Suppressor macrophage treated with lipopolysaccharide for 4 hours (primary cell): ENCODE measurements at places on chromosomes 12 and 14.

- DNase-seq: no peak
Observed at GRCh38 chr12:58450868-58451482, 469.3 kb downstream of the LRIG3 start.

DNA sequence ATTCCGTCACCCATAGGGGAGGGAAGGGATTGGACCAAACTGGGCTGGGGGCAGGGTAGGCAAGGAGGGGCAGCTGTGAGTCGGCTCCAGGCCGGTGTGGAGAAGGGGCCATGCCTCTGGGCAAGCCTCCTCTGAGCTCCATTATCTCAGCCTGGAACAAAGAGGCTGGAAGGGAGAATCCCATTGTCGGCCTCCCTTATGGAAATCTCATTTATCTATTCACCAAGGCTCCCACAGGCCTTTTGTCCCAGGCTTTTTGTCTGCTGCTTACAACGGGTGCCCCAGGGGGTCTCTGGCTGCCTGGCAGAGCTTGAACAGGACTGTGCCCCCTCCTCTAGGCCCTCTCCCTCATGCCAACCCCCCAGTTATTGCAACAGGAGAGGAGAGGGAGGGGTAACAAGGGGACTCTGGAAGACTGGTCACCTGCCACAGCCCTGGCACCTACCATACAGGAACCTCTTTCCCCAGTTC is 19.5 kb downstream of the FIGNL2 start:
- no peak for DNase-seq

GRCh38 chr14:90804292-90805083 is 11.7 kb downstream of the TTC7B start:
- DNase-seq: no peak

DNA sequence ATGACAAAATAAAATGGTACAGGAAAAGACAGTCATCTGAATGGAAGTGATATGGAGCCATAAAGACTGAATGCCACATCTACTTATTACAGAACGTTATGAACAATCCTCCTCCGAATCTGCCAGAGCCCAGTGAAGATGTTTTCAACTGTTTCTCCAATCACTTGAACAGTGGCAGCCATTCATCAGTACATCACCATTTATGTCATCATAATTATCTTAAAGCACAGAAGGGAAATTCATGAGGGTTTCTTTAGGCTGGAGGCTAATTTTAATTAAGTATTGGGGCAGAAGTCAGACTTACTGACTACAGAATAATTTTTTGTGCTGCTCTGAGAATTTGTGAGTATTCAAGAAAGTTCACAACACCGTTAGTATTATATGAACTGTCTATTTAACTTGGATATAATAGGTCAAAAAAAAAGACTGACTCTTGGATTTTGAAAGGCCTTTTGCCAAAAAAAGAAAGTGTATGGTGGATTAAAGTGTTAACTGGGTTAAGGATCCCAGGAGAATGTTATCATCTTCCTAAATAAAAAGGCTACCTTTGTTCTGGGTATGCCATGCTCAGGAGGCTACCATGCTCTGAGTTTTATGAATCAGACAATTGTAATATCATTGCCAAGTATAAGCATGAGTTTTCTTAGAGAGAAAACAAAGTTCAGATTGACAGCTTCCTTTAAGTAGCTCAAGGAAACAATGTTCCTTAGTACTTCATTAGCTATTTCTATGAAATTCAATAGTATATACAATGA is 40.1 kb downstream of the PDZRN4 start:
- no peak for DNase-seq

DNA sequence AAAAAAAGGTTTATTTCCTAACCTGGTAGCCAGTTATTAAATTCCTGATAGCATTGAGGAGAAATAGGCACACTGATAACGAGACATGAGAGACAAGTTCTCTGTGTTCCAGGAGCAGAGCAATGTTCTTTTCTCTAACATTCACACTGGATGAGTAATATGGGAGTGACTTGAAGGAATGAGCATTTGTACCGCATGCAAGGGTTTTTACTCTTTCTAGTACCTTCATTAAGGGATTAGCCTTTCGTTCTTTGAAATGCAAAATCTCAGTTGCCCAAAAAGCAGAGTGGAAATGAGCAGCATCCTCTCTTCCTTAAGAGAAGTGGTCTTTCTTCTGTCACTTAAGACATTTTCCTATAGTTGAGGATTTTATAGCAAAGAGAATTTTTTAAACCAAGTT is 54.7 kb downstream of the FGD4 start:
- DNase-seq: no peak

DNA sequence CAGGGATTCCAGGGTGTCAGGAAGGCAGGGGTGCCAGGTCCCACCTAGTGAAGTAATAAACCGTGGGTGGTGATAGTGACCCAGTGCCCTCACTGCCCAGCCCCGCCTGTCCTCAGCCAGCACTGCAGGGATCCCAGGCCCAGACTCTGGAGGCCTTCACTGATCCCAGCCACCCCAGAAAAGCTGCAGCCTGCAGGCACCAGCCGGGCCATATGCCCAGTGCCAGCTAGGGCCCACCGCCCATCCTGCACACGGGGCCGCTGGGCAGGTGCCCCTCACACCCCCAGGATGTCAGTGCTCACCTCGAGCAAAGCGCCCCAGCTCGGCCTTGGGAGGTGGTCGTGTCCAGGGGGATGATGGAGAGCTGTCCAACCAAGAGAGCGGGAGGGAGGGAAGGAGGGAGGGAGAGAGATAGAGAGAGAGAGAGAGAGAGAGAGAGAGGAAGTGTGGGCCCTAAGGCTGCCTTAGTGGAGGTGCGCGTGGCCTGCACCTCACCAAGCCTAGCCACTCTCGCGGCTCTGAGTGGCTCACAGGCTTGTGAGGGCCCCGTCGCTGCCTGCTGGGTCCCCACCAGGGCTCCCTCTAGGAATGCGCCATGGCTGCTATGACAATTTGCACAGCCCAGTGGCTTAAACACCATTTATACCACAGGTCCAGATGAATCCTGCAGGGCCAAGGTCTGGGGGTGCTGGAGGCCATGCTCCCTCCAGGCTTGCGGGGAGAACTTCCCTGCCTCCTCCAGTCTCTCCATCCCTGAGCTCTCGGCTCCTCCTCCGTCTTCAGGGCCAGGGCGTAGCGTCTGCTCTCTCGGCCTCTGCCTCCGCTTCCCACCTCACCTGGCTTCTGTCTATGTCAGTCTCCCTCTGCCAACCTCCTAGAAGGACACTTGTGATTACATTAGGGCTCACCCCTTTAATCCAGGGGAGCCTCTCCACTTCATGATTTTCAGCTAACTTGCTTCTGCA is 401.0 kb downstream of the TMEM121 start:
- no peak for DNase-seq

GRCh38 chr12:2113119-2113912 is 60.5 kb downstream of the CACNA1C start:
- no peak for DNase-seq

DNA sequence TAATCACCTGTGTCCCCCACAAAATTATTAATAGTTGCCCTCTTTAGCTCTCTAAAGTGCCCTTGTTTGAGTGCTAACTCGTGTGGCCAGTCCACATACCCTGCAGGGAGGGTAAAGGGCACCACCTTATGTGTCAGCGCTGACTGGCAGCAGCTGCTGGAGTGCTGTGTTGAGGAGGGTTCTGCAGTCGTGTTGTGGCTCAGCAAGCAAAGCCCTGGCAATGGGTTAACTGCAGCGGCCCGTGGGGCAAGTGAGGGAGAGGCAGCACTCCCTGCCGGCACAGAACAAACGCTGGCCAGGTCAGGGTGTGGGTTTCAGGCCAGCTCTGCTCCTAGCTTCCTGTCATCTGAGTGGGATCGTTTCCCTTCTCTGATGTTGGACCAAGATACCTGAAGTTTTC is 369.8 kb downstream of the CACNA1C start:
- DNase-seq: no peak

DNA sequence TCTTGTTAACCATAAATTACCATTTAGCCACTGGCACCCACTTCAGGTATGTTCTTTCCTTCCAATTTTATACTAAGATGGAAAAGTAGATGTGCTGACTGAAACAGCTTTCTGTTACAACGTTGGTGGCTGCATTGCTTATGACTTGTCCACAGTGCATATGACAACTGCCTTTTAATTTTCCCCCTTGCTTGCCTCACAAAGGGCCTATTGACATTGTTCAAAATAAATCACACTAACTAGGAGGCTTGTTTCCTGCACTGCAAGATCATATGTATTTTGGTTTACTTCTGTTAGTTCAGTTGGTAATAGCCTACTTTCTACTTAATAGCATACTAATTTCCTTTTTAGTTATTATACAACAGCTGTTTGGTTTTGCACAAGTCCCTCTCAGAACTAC is 55.4 kb downstream of the SCAF11 start:
- DNase-seq: no peak

- peak; percentile 53 for DNase-seq
Observed at GRCh38 chr14:52692248-52692962, 3.0 kb downstream of the ERO1A start.

- no peak for DNase-seq
Observed at GRCh38 chr14:99174770-99175319, 97.2 kb downstream of the BCL11B start.

- peak; percentile 67 for DNase-seq
Observed at GRCh38 chr12:91811481-91812287, 334.0 kb downstream of the BTG1 start.

- no peak for DNase-seq
Observed at GRCh38 chr14:35929186-35929585, 103.0 kb downstream of the BRMS1L start.

- no peak for DNase-seq
Observed at GRCh38 chr14:64926398-64926995, 12.2 kb downstream of the CHURC1 start.

DNA sequence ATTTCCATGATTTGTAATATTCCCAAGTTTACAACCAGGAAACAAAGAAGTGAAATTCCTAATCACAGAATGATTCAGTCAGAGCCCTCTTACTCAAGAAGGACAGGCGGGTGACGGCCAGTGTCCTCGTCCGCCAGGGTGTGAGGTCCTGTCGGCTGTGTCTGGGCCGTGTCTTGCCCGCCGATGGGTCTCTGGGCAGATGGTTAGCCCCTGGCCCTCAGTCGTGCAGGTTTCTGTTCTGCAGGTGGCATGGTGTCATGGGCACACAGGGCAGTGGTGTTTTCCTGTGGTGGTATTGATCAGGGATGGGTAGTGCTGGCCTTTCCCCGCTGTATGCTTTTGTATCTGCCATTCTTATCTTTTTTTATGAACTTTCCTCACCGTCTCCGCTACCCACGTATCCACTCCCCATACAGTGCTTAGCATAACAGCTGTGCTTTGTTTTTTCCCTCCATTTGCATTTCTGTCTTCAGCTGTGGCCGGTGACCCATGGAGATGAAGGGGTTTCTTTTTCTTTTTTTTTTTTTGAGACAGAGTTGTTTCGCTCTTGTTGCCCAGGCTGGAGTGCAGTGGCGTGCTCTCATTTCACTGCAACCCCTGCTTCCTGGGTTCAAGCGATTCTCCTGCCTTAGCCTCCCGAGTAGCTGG is 100.7 kb downstream of the TSPAN9 start:
- DNase-seq: no peak

GRCh38 chr12:49092086-49092815 is 2.4 kb downstream of the DHH start:
- peak; percentile 15 for DNase-seq

GRCh38 chr12:91331371-91331770 is 148.8 kb upstream of the DCN start:
- DNase-seq: no peak

DNA sequence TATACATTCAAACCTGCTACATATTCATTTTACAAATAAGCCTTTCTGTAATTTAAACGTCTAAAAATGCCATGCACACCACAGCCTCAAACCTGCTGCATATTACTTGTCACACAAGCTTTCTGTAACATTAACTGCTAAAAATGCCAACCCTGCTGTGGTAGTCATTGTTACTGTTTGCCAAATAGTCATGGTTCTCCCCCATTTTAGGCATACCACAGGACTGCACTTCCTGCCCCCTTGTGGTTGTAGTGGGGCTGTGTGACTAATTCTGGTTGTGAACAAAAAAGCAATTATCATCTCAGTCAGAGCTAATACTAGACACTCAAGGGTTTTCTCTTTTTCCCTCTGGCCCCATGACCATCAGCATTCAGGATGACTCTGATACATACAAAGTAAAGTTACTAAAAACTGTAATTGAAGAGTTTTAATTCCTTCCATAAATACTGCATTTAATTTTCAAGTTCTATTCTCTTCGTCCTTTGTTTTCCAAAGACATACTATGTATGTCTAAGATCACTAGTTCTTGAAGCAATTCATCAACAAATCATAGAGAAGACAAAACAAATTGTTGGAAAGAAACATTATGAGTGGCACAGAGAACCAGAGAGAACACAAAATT is 5.7 kb upstream of the SLC35F4 start:
- peak; percentile 7 for DNase-seq

DNA sequence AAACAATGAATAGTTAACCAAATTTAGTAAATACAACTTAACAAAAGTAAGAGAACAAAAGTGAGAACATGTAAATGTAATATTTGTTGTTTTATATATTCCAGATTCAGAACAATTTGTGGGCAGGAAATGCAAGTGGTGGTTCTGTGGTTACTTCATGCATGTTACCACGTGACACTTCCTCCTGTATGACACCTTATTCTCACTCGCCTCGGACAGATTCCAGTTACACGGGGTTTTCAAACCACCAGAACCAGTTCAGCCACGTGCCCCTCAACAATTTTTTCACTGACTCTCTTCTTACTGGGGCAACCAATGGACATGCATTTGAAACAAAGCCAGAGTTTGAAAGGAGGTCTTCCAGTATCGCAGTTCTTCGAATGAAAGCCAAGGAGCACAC is 21.0 kb downstream of the ALX1 start:
- DNase-seq: no peak

- DNase-seq: no peak
Observed at GRCh38 chr14:105059035-105059924, 6.0 kb downstream of the GPR132 start.

- DNase-seq: no peak
Observed at GRCh38 chr14:67188326-67188725, 914 bp upstream of the GARIN2 start.

DNA sequence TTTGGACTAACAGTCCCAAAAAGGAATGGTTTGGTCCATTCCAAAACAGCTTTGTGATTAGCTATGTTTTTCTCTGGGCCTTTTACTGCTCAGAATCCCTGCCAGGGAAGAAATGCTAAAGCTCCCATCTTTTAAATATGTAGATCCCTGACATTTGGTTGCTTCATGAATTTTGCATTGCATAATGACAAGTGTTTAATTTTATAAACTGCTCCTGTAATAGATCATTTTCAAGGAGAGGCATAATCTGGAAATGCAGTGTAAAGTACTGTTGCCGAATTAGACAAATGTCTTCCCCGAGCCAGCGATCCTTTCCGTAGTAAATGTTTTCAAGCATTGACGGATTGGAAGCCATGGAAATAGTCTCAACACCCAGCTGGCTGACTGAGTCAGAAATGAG is 291.3 kb upstream of the PRKD1 start:
- no peak for DNase-seq

DNA sequence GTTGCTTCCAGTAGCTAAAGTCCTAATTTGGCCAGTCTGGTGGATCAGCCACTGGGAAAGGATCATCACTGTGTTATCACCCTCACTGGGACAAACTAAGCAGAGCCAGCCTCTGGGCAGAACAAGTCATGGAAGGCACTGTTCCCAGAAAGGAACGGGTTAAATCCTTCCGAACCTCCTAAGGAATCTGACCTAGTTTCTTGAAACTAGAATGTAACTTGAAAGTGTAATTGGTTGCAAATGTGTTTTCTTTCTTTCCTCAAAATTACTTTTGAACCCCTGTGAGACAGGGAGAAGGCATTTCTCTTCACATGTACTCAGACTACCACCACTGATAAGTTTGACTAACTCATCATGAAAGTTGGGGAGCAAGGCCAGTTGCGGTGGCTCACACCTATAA is 18.7 kb upstream of the KICS2 start:
- DNase-seq: no peak

GRCh38 chr12:109131154-109132050 is 15.0 kb downstream of the ACACB start:
- no peak for DNase-seq
